Cerebellum (tissue), 4 donors: ENCODE measurements at places on chromosomes 2 and 18. TPM values are rescaled to one million over a fixed set of nuclear protein-coding genes. Genes with fewer than 3 reads are reported as not detected.

Gene HTR2B
- total RNA-seq, result 0.27 TPM

DNA sequence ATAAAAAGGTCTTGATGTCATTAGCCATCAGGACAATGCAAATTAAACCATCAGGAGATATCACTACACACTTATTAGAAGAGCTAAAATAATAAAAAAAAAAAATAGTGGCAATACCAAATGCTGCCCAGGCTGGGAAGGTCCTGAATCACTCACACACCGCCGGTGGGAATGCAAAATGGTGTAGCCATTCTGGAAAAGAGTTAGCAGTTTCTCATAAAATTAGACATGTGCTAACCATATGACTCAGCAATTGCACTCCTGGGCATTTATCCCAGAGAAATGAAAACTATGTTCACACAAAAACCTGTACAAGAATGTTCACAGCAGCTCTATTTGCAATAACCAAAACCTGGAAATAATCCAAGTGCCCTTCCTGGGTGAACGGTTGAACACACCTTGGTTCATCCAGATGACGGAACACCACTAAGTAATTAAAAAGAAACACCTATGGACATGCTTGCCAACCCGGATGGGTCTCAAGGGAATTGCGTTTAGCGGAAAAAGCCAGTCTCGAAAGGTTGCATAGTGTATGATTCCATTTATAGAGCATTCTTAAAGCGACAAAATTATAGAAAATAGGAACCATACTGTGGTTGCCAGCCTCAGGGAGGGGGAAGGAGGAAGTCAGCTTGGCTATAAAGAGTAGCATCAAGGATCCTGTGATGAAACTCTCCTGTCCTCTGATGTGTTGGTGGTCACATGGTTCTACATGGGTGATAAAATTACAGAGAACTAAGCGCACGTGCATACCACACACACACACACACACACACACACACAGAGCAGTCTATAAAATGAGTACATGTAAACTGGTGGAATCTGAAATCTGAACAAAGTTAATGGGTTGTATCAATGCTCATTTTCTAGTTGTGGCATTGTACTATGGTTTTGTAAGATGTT is 4.6 kb downstream of the MBP start:
- no peak for DNase-seq

DNA sequence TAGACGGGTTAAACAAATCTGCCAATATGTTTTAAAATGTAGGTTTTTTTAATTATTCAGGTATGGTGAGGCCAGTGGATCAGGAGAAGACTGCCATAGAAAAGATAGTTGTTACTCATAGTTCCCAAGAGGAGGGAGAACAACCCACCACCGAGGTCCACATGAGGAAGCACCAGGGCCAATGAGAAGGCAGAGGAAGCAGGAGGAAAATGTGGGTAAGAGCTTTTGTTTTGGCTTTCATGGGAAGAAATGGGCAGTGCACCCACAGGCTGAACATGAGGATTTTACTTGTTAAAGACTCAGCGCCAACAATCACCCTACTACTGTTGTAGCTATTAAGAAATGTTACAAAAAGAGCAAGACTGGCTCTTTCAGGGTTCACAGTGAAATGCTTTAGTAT is 191.8 kb upstream of the HNMT start:
- no peak for DNase-seq

- DNase-seq, result no peak
Observed at GRCh38 chr2:129237966-129238725, 741.3 kb upstream of the RAB6C start.

- no peak for DNase-seq
Observed at GRCh38 chr2:59658906-59659635, 894.4 kb downstream of the BCL11A start.

Gene TLK1
- 25.9 TPM for total RNA-seq
